Activated CD4-positive, CD25-positive, alpha-beta regulatory T cell treated with anti-CD3 and anti-CD28 coated beads, Interleukin-2, amount 50 U/mL, for 72 hours (primary cell): ENCODE measurements at places on chromosomes 6 and 20.

DNA sequence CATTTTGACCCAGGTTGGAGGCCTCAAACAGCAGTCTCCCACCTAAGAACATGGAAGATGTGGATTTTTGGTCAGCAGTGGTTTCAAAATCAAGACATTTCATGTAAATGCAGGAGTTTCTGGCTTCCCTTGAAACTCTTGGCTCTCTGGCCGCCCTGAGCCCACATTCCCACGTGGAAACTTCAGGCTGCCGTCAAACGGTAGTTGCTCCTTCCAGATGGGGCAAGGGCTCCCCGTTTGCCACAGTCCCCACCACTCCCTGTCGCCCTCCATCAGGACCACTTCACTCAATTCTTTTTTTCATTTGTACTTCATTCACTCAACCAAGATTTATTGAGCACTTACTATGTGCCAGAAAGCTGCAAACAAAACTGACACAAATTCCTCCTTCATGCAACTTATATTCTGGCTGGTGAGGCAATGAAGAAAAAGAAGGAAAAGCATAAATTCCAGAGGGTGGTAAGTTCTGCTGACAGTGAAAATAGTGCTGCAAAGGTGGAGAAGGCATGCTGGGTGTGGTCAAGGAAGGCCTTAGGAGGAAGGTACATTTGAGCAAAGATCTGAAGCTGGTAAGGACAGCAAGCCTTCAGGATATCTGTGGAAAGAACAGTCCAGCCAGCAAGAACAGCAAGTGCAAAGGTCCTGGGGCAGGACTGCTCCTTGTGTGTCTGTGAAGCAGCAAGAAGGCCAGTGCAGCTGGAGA, 62.9 kb upstream of the PTPN1 start:
- no peak for DNase-seq

GRCh38 chr20:4070323-4071177, 55.2 kb upstream of the RNF24 start:
- DNase-seq: no peak

DNA sequence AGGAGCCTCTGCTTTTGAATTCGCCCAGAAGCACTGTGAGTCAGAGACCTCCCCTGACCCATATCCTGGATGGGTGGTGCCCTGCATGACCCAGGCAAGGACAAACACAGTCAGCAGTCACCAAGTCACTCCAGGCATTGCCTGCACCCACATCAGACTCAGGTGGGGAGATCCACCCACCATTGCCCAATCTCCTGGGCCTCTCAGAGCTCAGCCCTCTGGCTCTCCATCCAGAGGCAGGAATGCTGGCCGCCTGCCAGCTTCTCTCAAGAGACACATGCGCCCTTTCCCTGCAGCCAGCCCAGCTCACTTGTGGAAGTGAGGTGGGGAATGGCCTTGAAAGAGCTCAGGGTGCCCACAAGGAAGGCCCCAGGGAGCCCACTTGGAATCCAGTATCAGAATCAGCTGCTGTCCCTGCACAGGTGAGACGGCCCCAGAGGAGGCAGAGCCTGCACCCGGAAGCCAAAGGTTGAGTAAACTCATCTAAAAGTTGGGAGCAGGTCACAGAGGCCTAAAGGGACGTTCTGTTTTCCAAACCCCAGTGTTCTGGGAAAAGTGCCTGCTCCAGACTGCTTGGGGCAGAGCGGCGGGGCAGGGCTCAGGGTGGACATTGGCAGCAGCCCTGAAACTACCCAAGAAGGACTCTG, 129.8 kb downstream of the PREX1 start:
- DNase-seq: no peak

DNA sequence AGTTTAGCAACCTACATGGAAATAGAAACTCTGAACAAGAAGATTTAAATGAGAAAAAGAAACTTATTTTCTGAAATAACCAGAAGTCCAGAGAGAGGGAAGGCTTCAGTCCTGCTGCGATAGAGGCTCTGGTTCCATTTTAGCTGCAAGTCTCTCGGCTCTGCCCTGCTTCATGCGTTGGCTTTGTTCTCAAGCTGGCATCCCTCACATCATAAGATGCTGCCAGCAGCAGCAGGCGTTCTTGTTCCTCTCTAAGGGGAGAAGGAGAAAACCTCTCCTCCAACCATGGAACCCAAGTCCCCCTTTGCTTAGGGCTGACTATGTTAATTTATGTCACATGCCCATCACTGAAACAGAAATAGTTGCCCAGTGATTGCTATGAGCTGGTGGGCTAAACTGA, 46.4 kb upstream of the PMEPA1 start:
- no peak for DNase-seq

DNA sequence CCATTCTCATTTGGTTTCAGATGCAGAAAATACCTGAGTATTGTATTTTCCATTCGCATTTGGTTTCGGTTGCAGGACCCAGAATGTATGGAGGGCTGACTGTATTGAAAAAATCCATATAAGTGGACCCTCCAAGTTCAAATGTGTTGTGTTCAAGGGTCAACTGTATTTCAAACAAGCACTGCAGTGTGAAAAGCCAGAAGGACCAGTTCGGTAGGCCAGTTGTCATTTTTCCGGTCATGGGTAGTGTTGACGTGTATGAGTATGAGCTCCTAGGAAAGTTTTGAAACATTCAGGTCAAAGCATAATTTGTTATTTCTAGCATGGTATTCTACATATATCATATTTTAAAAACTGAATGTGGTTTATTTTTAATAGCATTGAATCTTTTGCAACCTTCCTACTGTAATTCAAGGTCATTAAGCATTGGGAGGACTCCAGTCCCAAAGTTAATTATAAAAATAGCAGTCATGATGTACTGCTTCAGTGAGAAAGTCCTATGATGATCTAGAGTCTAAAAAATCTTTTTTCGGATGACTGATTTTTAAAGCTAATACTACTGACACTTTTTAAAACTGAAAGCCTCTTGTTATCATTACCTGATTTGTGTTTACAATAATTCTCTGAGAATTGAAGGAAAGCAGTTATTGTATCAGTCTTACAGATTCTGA, 18.9 kb downstream of the NHSL1 start:
- no peak for DNase-seq

DNA sequence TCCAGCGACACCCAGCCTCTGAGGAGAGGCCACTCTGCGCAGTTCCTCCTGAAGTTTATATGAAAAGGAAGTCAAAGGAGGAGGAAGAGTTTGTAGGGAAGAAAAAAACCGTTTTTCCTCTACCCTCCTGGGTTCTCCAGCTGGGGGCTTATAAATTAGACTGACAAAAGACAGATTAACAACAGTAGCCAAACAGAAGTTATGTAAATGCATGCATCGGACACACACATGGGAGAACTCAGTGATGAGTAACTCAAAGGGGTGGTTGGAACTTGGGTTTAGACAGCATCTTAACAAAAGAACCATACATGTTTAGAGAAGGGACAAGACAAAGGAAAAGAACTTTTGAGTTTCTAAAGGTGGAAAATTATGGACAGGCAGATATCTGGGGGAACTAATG, 71.2 kb downstream of the CD24 start:
- no peak for DNase-seq

DNA sequence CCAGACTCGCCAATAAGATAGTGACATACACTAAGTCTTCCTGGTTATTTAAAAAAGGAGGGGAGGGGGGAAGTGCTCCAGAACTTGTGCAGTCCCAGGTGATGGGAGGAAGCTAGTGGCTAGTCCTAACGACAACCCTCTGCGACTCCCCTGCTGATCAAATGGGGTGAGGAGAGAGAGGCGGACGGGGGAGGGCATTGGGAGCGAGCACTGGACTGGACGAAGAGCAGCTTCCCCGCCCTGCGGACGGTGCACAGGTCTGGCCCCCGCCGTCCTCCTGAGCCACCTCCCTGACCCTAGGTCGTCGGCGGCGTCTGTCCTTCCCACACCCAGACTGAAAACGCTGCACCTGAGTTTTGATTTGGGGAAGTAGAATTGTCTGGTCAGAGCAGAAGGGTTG, 2.2 kb upstream of the OLIG3 start:
- no peak for DNase-seq

DNA sequence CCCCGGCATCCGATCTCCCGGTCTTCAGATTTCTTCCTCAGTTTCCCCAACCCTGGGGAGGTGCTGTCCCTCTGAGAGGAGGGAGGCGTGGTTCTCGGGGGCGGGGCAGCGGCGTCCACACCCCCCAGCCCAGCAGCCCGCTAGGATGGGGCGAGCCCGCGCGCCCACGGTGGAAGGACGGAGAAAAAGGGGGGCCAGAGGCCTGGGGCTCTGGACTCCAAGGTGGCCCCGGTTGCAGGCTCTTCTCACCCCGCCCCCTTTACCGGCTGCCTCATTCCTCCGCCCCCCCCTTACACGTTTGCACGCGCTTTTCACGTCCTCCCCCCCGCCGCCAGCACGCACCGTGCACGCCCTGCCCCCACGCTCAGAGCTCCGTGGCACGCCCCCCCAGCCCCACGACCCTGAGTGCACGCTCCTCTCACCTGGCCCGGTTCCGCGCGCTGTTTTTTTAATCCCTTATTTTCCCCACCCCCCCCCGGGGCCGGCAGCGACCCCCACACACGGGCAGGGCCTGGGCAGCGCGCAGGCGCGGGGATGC, 402 bp downstream of the ZBTB12 start:
- DNase-seq: peak; percentile 61

- DNase-seq: no peak
These were observed 389.9 kb downstream of the DOK5 start for GRCh38 chr20:54865273-54865672.

DNA sequence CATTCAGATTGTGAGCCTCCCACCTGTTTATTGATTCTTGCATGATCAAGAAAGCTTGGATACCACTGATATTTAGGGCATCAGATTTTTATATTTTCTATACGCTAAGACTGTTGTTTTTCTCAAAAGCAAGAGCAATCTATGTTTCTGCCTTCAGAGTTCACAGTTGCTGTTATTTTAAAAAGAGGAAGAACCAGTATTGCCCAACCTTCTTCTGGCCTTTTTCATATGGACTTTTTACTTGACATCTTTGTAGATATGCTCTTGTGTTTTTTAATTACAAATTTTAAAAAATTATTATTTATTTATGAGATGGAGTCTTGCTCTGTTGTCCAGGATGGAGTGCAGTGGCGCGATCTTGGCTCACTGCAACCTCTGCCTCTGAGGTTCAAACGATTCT, 28.9 kb downstream of the SLC17A5 start:
- no peak for DNase-seq

DNA sequence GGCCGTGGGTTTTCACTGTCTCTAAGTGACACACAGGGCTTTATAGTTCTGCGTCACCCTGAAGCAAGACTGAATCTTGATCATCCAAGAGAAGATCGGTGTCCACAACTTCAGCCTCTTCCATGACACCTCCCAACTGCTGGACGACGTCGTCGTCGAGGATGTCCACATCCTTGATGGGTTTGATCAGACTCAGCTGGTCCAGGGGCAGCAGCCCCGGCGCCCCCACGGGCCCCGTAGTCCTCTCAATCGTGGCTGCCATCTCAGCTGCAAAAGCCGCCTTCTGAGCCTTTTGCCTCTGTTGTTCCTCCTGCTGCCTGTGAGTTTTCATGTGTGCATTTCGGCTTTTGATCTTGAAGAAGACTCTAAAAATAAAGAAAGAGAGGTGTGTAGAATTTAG, 10.6 kb upstream of the MRPS10 start:
- no peak for DNase-seq

GRCh38 chr6:27630727-27631608, 158.1 kb upstream of the ZNF184 start:
- DNase-seq: peak; percentile 52

GRCh38 chr6:8006208-8006607, 58.0 kb downstream of the BLOC1S5 start:
- DNase-seq: no peak

- DNase-seq: no peak
These were observed 22.9 kb downstream of the QKI start for GRCh38 chr6:163437466-163437865.

- DNase-seq: no peak
These were observed 19.6 kb downstream of the TTPAL start for GRCh38 chr20:44495257-44495656.

- DNase-seq: no peak
These were observed 57.8 kb upstream of the ATXN1 start for GRCh38 chr6:16818992-16819626.

DNA sequence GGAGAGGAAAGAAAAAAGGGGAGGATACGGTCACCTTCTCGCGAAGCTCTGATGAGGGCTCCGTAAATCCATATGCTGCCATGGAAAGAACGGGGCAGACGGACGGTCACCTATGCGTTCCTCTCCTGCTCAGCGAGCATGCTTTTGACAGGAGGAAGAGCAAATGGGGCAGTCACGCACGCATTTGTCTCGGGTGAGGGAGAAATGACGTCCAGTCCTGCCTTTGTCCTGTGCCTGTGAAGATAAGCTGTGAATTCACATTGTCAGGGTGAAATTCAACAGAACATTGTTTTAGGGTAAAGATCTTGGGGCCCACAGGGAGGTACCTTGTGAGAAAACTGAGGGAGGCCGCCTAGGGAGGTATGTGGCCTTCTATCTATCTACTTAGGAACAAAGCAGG, 83.8 kb downstream of the IRF4 start:
- no peak for DNase-seq

DNA sequence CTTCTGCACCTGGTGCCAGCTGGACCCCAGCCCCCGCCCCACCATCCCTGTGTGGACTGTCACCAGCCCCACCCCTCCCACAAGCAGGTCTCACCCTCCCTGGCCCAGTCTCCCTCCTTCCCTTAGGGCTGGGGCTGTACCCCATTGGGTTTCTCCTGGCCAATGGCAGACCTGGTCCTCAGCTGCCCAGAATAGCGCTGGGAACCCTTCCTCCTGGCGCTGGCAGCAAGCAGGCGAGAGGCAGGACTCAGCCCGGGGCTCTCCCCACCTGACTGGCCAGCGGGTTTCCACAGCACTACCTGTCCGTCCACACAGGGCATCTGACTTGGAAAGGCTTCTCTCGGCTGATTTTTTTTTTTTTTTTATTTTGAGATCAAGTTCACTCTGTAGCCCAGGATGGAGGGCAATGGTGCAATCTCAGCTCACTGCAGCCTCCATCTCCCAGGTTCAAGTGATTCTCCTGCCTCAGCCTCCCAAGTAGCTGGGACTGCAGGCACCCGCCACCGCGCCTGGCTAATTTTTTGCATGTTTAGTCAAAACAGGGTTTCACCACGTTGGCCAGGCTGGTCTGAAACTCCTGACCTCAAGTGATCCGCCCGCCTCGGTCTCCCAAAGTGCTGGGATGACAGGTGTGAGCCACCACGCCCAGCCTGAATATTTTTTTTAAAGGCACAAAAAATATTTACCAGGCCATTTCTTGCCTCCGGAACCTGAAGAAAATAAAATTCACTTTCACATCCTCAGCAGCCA, 21.6 kb upstream of the CHRNA4 start:
- no peak for DNase-seq

DNA sequence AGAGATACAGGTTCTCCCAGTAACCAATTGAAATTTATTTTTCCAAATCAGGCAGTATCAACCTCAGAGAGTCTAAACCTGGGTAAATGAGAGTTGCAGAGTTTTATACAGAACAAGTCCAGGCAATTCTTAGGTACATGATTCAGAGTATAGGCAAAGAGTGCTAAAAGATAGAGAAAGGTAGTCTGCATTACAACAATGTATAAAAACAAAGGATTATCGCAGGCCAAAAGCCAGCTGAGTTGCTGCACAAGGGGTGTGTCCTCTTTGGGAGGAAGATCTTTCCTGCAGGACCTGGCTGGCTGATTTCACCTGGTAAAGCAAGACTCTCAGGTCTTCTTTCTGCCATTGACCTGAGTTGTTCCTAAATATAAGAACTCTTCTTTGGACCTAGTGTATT, 48.9 kb upstream of the ECHDC1 start:
- DNase-seq: no peak

GRCh38 chr6:145569140-145569539, 166.2 kb downstream of the EPM2A start:
- no peak for DNase-seq

GRCh38 chr20:1107176-1107575, 11.2 kb upstream of the PSMF1 start:
- DNase-seq: no peak
